Activated CD4-positive, alpha-beta T cell treated with anti-CD3 and anti-CD28 coated beads, Interleukin-2, amount 10 ng/mL, durations not matched to agents 24 days and 14 days (primary cell): ENCODE measurements at places on chromosomes 4 and X. TPM values are rescaled to one million over a fixed set of nuclear protein-coding genes. Genes with fewer than 3 reads are reported as not detected.

SEPSECS gene
- 12.0 and 13.2 TPM in 2 replicates for total RNA-seq

DNA sequence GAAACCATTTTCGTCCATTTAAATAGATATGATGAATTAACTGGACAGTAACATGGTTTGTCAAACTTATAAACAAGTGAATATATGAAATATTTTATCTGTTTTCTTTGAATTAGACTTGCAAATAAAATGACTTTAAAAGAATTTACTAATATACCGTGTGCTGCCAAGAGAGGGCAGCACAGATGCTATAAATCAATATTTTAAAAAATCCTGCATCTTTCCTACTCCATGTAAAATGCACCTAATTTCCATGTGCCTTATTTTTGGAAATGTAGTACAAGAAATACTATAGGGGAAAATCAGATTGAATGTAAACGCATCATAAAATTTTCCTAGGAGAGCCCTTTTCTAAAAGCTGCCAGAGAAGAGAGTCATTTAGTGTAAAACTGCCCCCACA is 62.2 kb downstream of the PRKX start:
- peaks cover 23% of the 10 kb centered on the region for H3K36me3 ChIP-seq
- H3K27ac ChIP-seq, result no peak overlapping the region
- peak; percentile 55 for DNase-seq
- no peaks in the 10 kb centered on the region for H3K27me3 ChIP-seq
- H3K4me3 ChIP-seq, result no peak overlapping the region
- H3K4me1 ChIP-seq, result peaks cover 9% of the 10 kb centered on the region

- no peaks in the 10 kb centered on the region for H3K27me3 ChIP-seq
- no peak overlapping the region for H3K4me3 ChIP-seq
- DNase-seq, result no peak
- no peak overlapping the region for H3K27ac ChIP-seq
- H3K36me3 ChIP-seq, result no peaks in the 10 kb centered on the region
These were observed 664.2 kb upstream of the CPEB2 start for GRCh38 chr4:14337892-14338584.

MAGEE1 gene
- total RNA-seq, result 1.8 and 2.0 TPM in 2 replicates
